GM06990 (cell line): ENCODE measurements at places on chromosomes 7 and 10.

- no peak for DNase-seq
Measured at GRCh38 chr10:130857631-130858295, 453.8 kb downstream of the TCERG1L start.

GRCh38 chr7:3068530-3068929 is 24.9 kb upstream of the CARD11 start:
- no peak for DNase-seq

DNA sequence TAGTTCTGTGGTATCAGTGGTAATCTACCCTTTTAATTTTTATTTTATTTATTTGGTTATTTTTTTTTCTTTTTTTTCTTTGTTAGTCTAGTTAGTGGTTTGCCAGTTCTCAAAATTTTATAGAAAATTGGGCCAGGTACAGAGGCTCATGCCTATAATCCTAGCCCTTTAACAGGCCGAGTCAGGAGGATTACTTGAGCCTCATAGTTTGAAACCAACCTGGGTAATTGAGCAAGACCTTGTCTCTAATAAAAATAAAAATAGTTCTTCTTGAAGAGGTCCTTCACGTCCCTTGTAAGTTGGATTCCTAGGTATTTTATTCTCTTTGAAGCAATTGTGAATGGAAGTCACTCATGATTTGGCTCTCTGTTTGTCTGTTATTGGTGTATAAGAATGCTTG is 51.5 kb downstream of the PPP1R3A start:
- DNase-seq: no peak

DNA sequence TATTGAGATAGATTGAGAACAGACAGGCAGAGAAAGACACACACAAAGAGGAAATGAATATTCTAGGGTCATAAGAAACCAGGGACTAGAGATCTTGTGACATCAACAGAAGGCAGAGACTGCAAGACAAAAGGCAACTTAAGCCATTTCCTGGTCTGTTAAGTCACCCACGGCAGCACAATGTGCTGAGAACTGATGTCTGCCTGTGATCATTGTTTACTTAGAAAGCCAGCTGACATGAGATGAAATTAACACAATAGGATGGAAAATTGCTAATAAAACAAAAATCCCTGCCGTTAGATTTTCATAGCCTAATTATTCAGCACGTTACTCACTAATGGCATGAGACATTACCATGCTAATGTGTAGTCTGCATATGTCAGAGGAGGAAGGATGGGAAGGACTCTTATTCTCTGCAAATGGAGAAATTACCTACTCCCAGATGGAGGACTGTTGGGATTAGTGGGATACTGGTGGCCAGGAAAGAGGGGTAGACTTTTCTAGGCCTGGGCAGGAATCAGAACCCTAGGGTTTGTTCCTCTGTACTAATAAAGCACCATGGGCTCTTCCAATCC is 191.3 kb upstream of the PODXL start:
- DNase-seq: no peak

- no peak for DNase-seq
Measured at GRCh38 chr7:91630581-91631380, 249.7 kb downstream of the MTERF1 start.

- DNase-seq: no peak
Measured at GRCh38 chr10:114618722-114619121, 39.4 kb downstream of the ABLIM1 start.
